Activated gamma-delta T cell treated with Interleukin-2 at 50 U/mL for 16 hours (primary cell): ENCODE measurements at places on chromosomes 3 and 15.

- DNase-seq, result no peak
Measured at GRCh38 chr3:14113965-14114635, 10.6 kb downstream of the CHCHD4 start.

DNA sequence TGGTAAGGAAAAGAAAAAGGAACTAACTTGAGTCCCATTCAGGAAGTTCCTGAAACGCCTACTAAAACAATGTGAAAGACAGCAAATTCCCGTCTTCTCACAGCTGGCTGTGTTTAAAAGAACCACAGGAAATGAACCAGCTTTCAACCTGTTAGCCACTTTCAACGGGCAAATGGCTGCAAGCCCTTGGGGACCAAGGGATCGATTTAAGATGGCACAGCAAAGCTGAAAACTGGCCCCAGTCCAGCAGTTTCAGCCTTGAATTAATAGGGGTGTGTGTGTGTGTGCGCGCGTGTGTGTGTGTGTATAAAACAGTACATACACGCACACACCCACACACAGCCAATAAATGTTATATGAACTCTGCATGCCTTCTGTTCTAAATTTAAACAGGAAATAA lies 168.7 kb upstream of the TMCO5A start:
- DNase-seq, result no peak

DNA sequence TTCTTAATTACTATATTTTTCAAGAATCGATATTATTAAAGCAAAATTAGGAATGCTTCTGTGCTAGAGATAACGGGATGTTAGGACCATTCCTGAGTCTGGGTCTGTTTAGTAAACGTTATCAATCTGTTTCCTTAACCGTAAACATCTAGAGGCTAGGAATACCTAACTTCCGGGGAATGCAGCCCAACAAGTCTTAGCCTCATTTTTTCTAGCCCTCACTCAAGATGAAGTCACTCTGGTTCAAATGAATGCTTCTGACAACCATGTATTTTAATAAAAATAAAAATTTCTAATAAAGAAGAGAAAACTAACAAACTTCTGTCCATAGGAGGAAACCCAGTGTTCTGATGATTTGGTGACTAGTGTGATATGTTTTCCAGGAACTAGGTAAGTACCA lies 11.1 kb upstream of the SELENOK start:
- no peak for DNase-seq

- DNase-seq, result no peak
Measured at GRCh38 chr3:13046569-13047274, 26.5 kb downstream of the IQSEC1 start.

GRCh38 chr3:133447750-133448477 lies 48.1 kb downstream of the BFSP2 start:
- no peak for DNase-seq

DNA sequence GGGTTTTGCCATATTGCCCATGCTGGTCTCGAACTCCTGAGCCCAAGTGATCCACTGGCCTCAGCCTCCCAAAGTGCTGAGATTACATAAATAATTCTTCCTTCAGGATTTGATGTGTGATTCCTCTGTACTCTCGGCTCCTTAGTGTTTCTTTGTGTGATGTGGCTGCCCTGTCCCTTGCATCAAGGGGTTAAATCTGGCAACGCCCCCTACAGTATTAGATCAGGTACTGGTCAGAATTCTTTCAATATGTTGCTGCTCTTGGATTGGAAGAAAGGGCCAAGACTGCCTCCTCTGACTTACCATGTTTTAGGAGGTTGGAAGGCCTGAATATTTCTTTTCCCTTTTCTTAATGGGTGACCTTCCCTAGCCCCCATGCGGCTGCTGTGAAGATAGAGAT lies 390.6 kb upstream of the WNT5A start:
- DNase-seq, result no peak

DNA sequence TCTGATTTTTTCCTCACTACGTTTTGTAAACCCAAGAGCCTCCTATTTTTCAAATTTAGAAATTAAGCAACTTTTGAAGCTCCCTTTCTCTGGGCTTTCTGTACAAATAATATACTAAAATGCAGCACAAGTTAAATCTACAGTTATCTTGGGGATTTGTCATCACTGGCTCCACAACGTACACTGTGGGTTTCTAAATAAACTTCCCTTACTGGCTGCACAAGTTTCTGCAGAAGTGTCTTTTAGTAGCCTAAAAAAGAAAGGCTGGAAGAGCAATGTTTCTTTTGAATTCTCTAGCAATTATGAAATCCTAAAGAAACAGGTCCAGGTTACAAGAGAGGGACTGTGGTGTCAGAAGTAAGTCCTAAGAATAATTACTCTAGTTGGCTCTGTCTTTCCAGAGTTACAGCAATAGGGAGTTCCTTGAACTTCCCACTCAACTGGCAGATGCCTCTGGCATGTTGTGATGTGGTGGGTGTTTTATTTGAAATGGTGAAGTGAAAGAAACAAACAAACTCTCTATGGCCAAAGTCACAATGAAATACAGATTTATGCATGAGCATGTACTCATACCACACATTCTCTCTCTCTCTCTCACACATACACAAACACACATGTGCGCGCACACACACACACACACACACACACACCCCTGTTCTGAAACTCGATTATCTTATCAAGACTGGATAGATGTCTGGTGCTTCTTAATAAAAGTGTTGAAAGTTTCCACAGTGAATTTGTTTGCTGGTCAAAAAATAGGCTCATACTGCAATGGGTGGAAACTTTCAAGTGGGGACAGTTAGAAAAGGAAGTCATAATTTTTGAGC lies 198.2 kb downstream of the SSR3 start:
- DNase-seq, result no peak

GRCh38 chr3:73602170-73602569 lies 22.6 kb downstream of the PDZRN3 start:
- DNase-seq, result no peak

GRCh38 chr3:50644561-50644960 lies 27.6 kb downstream of the MAPKAPK3 start:
- DNase-seq, result no peak

- DNase-seq, result no peak
Measured at GRCh38 chr3:132268956-132269355, 48.3 kb upstream of the ACP3 start.

DNA sequence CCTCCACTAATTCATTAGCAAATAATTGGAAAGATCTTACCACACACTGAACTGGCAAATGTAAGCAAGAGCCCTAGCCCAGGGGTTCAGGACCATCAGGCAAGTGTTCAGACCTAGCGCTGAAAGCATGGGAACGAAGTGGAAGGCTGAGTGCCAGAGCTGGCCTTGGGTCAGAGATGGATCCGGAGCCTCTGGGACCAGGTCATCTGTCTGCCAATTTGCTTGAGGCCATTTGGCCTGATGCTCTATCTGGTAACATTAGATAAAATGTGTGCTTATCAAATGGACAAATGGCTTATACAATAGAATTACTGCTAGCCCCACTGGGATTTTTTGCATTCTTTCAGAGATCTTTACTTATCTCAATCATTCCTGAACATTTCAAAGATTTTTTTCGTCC lies 1.4 kb upstream of the TMC3 start:
- no peak for DNase-seq

- peak; percentile 19 for DNase-seq
Measured at GRCh38 chr15:92879949-92880725, 20.0 kb upstream of the CHD2 start.

GRCh38 chr15:70466895-70467529 lies 296.3 kb downstream of the UACA start:
- peak; percentile 41 for DNase-seq

DNA sequence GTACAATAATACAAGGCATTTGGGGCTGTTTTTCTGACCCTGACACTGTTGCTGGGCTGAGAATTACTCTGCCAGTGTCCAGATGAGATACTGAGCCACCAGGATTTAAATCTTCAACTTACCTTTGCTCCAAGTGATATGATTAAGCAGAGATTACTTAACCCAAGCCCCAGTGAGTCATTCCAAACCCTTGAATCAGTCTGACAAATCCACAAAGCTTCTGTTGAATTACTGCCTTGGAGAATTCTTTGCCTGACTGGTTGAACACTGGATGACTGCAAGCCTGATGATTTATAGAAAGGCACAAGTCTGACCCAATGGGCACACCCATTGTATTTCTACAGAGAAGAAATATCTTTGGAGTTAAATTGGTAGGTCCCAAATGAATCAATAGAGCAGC lies 88.2 kb upstream of the TSC22D2 start:
- no peak for DNase-seq
